IMR-90 (cell line): ENCODE measurements at places on chromosomes 3 and 15. TPM values are rescaled to one million over a fixed set of nuclear protein-coding genes. Genes with fewer than 3 reads are reported as not detected.
A peak's percentile ranks its signal among the peaks of the same experiment; 100 is the strongest.

Gene KIF7
- total RNA-seq, result 5.0 and 5.3 TPM in 2 replicates

Gene LRRK1
- total RNA-seq, result 1.9 and 3.0 TPM in 2 replicates

Gene P2RY13
- not detected in 2 replicates for total RNA-seq

Gene RAB6B
- 0.18 and 0.28 TPM in 2 replicates for total RNA-seq

Gene ZNF502
- total RNA-seq, result 5.7 and 6.1 TPM in 2 replicates

- DNase-seq, result peak; percentile 17
These were observed 16.2 kb downstream of the CEP152 start for GRCh38 chr15:48794697-48795134.
